ENCODE measurements at places on chromosomes 6 and 20. TPM values are rescaled to one million over a fixed set of nuclear protein-coding genes. Genes with fewer than 3 reads are reported as not detected.

The TRIM15 gene
- total RNA-seq = not detected

The TFAP2A gene
- 59.6 TPM for total RNA-seq

The PDE10A gene
- total RNA-seq = 0.72 TPM

The SPATA25 gene
- total RNA-seq = 0.76 TPM

The C6orf132 gene
- 216 TPM for total RNA-seq

The FLOT1 gene
- total RNA-seq = 75.0 TPM

The ADGB gene
- total RNA-seq = not detected

The FBXL4 gene
- total RNA-seq = 6.9 TPM

The TULP1 gene
- not detected for total RNA-seq

The HCRTR2 gene
- not detected for total RNA-seq

The ZBTB22 gene
- 10.6 TPM for total RNA-seq

The CST5 gene
- total RNA-seq = not detected

The PRDM13 gene
- total RNA-seq = not detected

The BPI gene
- not detected for total RNA-seq

The RBPJL gene
- total RNA-seq = not detected

The RAB22A gene
- total RNA-seq = 24.7 TPM

The CST3 gene
- total RNA-seq = 292 TPM

The NNAT gene
- total RNA-seq = 0.28 TPM

The SEMG1 gene
- not detected for total RNA-seq

The HLA-DRA gene
- total RNA-seq = 38.7 TPM

The SLPI gene
- total RNA-seq = 864 TPM

The CST4 gene
- total RNA-seq = not detected

The CEP57L1 gene
- 7.6 TPM for total RNA-seq

The WTAP gene
- 71.0 TPM for total RNA-seq

The ABT1 gene
- total RNA-seq = 14.6 TPM

The SLC26A8 gene
- total RNA-seq = 0.04 TPM

The INSM1 gene
- not detected for total RNA-seq

The SRSF6 gene
- 75.8 TPM for total RNA-seq

The BCAS1 gene
- 1.8 TPM for total RNA-seq

The LY6G6C gene
- total RNA-seq = 10.8 TPM

The MYMX gene
- 0.44 TPM for total RNA-seq

The NUP153 gene
- 30.2 TPM for total RNA-seq

The LY6G6F gene
- not detected for total RNA-seq

The AHI1 gene
- 7.4 TPM for total RNA-seq

The LGSN gene
- total RNA-seq = not detected

The TSHZ2 gene
- 10.3 TPM for total RNA-seq

The DEFB124 gene
- not detected for total RNA-seq

The AIF1 gene
- total RNA-seq = 3.3 TPM

The FBXO9 gene
- 96.8 TPM for total RNA-seq

The GTSF1L gene
- total RNA-seq = not detected

The HLA-DPB1 gene
- 10.5 TPM for total RNA-seq

The DUSP22 gene
- total RNA-seq = 40.1 TPM

The PPP2R5D gene
- 21.2 TPM for total RNA-seq

The MTHFD1L gene
- total RNA-seq = 20.3 TPM

The F13A1 gene
- 2.8 TPM for total RNA-seq

The EYA4 gene
- 0.20 TPM for total RNA-seq

The KCNK5 gene
- total RNA-seq = 5.1 TPM

The SOX4 gene
- 10.5 TPM for total RNA-seq

The RFX6 gene
- not detected for total RNA-seq

The ROS1 gene
- total RNA-seq = 0.04 TPM

The KCNQ5 gene
- total RNA-seq = 0.96 TPM

The PBOV1 gene
- not detected for total RNA-seq

The DDAH2 gene
- 15.3 TPM for total RNA-seq

The SASH1 gene
- 65.2 TPM for total RNA-seq

The FABP7 gene
- total RNA-seq = not detected

The MYLK2 gene
- total RNA-seq = 0.12 TPM

The MAFB gene
- total RNA-seq = 55.9 TPM

All from esophagus mucosa (tissue), 1 donor.